ENCODE measurements at places on chromosomes 7 and 10.

DNA sequence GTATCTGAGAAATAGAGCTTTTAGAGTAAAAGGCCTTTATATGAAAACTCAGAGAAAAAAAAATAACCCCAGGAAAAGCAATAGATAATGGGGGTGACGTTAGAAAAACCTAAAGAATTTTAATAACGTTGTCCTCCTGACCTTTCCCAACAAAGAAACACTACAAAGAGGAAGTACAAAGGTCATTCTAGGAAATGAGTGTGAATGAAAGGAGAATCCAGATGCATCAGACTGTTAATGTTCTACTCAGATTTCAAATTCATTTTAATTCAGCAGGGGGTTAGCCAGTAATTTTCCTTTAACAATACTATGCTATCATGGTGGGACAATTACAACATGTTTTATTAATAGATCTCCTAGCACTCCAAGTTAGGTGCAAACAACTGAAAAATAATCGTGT lies 73.8 kb upstream of the CDK1 start:
- DNase-seq = no peak

DNA sequence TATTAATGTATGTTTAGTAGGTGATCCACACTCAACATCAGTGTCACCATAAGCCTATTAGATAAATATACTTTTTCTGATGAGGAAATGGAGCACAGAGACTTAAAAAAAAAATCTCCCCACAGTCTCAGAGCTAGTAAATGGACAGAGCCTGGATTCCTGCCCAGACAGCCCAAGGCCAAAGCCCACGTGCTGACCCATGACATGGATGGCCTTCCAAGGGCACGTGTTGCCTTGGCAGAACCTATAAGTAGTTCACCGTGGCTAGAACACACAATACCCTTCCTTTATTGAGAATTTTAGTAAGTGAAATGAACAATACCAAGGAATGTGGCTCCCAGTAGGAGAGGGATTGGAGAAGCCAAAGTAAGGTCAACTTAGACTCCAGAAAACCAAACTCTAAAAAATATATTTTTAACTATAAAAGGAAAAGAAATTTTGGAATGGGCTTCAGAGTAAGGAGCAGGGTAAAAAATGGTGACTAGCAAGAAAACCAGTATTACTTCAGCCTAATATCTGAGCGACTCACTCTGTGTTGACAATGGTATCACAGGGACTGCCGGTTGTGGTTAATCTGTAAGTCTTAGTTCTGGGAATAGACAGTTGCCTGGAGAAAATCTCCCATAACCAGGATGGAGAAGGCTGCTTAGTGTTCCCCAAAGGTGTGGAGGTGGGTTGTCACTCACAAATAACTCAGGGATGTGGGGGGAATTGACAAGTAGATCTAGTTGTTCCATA lies 223.0 kb downstream of the SORCS1 start:
- no peak for DNase-seq

- DNase-seq = no peak
These were observed 165.9 kb upstream of the MYO3A start for GRCh38 chr10:25768167-25768566.

- DNase-seq = peak; percentile 67
These were observed 489 bp downstream of the MAP3K8 start for GRCh38 chr10:30434273-30435072.

GRCh38 chr7:76054123-76055120 lies 6.5 kb downstream of the MDH2 start:
- no peak for DNase-seq

GRCh38 chr7:30144657-30145306 lies 10.0 kb downstream of the MTURN start:
- no peak for DNase-seq

DNA sequence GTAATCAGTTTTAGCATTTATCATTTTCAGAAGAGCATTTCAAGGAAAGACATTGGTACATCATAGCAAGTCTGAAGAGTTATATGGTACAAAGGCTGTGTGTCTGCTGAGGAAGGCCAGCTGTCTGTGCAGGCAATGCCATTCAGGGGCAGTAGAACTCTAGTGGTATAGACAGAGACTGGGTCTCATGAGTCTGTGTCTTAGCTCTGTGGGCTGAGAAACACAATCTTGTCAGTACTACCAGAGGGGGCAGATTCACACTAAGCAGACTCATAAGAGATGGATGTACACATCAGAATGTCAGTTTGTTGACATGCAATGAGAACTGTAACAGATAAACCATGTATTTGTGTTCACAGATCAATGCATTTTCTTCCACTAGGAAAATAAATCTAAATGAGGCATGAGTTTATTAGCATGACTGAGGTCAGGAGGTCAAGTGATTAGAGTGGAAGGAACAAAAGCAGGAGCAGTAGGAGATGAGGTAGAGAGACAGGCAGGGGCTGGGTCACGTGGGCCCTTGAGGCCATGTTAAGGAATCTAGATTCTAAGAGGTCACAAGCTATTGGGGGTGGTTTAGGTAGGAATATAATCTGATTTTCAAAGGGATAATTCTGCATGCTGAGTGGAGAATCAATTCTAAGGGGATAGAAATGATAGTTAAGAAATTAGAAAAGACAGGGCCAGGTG lies 7.5 kb upstream of the GGCT start:
- no peak for DNase-seq

DNA sequence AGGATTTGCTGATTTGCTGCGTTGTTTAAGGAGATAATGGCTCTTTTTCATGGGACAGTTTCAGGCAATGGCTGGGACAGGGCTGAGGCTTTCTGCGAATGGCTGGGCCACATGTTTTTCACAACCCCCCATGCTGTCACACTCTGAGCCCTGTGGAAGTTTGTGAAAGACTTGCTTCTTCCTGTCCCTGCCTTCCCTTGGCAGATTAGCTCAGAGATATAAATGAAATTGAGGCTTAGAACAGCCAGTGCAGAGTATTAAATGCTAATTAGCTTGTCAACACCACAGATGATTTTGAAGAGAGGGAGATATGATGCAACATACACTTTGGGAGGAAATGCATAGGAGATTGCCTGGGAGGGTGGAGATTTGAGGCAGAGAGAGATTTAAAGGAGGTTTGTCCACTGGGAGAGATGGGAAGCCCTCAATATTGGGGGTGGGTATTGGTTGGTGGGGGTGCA lies 232.0 kb downstream of the SH2D4B start:
- DNase-seq = no peak

- DNase-seq = no peak
These were observed 188.7 kb downstream of the ZNF716 start for GRCh38 chr7:57638666-57639065.

GRCh38 chr10:12051241-12051640 lies 8.6 kb upstream of the UPF2 start:
- DNase-seq = no peak

DNA sequence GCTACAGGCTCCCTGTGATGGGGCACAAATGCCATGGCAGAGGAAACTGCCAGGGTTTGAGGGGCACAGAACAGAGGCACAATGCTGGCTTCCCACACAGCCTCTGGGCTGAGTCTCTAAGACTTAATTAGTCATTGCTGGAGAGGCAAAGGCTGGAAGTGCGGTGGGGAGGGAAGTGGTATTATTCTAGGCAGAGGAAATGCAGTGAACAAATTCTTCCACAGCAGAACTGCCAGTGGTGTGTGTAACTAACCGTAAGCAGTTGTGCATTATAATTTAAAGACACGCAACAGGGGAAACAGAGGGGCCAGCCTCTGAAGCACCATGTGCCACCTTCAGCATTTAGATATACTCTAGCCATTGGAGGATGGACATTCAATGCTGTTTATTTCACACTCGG lies 12.8 kb downstream of the ICA1 start:
- no peak for DNase-seq

GRCh38 chr7:102834999-102835398 lies 77.8 kb upstream of the LRRC17 start:
- peak; percentile 90 for DNase-seq

DNA sequence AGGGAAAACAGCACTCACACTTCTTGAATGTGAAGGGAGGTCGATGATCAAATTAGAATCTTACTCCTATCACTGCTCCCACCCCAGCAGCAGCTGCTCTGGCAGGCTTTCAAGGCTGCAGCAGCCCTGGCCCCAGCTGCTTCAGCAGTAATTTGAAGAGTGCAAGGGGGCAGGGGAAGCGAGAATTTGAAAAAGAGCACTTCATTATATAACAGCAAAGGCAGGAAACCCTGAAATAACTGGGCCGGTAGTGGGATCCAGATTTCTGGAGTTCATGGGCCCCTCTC lies 44.9 kb downstream of the MYPN start:
- peak; percentile 40 for DNase-seq

- DNase-seq = no peak
These were observed 948.7 kb upstream of the GHITM start for GRCh38 chr10:83190614-83191013.

- no peak for DNase-seq
These were observed 17.2 kb upstream of the MYL7 start for GRCh38 chr7:44158096-44158872.

DNA sequence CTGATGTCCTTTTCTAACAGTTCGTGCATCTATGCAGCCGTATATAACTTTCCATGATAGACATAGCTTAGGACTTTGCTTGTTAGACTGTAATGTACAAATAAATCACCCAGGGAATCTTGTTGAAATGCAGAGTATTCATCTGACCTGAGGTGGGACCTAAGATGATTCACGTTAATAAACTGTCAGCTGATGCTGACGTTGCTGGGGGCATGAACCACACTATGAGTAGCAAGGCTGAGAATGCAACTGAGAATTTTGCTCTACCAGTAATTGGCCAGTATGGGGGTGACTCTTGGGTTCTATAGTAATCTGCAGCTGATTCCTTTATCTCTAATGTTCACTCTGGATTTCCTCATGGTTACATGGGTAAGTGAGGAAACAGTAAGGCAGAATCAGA lies 130.1 kb upstream of the MALRD1 start:
- peak; percentile 54 for DNase-seq

DNA sequence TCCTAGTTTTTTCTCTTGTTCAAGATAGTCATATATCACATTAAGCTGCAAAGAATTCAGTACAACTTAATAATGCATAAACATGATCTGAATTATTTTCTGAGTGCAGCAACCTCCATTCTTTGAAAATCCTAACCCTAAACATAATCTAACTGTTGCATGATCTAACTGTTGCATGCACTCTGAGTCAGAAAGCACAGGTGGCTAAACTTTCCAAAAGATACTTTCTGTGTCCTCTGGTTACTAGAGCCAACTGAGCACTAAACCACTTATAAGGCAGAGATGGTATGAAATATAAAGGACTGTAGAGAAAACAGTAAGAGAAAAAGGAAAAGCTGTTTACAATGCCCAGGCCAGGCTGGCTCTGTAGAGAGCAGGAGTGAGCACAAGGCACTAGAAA lies 23.0 kb upstream of the FAM133B start:
- DNase-seq = no peak

GRCh38 chr10:48677625-48678024 lies 7.0 kb upstream of the WDFY4 start:
- DNase-seq = no peak

GRCh38 chr7:25288556-25289307 lies 60.4 kb upstream of the NPVF start:
- no peak for DNase-seq

DNA sequence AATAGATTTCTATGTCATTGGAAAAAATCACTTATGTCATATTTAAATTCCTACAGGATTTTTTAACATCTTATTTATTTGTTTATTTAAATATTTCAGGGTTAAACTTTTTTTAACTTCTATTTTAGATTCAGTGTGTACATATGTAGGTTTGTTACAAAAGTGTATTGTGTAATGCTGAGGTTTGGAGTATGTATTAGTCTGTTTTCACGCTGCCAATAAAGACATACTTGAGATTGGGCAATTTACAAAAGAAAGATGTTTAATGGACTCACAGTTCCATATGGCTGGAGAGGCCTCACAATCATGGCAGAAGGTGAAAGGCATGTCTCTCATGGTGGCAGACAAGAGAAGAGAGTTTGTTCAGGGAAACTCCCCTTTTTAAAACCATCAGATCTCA lies 65.4 kb downstream of the MGAM2 start:
- no peak for DNase-seq

DNA sequence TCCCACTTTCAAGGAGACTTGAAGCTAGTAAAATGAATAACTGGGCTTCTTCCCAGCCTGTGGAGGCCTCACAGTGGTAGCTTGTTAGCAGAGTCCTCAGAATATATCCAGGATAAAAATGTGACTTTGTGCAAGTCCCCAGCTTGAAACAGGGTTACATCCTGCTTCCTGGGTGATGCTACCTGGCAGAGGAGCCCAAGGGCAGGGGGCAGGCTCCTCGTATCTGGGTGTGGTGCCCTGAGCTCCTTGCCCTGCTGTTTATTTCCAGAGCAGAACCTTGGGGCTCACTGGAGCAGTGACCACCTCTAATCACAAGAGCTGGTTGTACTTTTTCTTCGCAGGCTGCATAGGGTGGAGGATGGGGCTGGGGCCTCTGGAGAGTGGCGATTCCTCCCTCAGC lies 94.8 kb downstream of the GRK5 start:
- no peak for DNase-seq

- no peak for DNase-seq
These were observed 78.2 kb upstream of the ZNF92 start for GRCh38 chr7:65295409-65295808.

DNA sequence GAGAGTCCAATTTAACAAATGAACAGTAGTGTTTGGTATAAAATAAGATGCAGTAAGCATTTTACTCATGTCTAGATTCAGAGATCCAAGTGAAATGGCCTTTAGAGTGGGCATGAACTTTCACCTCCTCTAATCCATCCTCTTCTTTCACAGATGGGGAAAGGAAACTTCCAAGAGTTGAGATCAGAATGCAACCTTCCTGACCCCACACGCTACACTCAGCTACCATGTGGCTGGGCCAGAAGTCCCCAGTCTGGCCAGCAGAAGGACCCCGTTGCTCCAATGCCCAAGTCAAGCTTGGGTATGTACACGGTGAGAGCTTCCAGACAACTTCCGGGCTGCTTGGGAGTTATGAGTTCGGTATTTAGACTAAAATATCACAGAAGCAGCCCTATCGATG lies 228.0 kb downstream of the ELMO1 start:
- DNase-seq = no peak

DNA sequence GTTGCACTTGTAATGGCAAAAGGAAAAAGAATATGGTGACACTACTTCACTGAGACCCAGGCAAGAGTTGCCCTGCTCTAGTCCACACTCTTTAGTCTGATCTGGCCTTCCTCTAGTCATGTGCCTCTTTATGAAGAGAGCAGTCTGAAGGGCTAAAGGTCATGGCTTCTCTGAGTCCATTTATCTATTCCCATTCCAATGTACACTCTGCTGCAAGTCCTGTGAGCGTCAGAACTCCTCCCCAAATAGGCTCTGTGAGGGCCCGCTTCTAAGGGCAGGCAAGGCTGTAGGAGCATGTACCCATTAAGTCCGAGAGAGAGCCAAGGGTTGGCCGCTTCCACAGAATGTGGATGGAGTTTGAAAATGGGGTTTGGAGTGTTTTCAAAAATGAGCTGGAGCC lies 209.3 kb downstream of the AHR start:
- no peak for DNase-seq

DNA sequence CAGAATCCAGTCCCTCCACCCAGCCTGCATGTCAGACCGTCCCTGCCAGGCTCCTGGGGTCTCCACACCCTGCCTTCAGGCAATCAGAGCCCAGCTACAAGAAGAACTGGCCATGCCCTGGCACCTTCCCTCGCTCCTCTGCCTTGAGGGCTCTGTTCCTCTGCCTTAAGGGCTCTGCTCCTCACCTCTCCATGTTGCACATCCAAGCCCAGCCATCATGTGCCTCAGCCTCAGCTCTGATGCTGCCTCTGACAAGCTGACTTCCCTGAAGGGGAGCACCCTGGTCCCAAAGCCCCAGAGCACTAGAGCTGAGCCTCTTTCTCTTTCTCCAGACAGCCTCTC lies 50.3 kb upstream of the ANTXRL start:
- DNase-seq = no peak
